ENCODE measurements at places on chromosomes 7 and 10.

- ATAC-seq: no peak
Measured at GRCh38 chr7:12821746-12822145, 134.3 kb downstream of the ARL4A start.

DNA sequence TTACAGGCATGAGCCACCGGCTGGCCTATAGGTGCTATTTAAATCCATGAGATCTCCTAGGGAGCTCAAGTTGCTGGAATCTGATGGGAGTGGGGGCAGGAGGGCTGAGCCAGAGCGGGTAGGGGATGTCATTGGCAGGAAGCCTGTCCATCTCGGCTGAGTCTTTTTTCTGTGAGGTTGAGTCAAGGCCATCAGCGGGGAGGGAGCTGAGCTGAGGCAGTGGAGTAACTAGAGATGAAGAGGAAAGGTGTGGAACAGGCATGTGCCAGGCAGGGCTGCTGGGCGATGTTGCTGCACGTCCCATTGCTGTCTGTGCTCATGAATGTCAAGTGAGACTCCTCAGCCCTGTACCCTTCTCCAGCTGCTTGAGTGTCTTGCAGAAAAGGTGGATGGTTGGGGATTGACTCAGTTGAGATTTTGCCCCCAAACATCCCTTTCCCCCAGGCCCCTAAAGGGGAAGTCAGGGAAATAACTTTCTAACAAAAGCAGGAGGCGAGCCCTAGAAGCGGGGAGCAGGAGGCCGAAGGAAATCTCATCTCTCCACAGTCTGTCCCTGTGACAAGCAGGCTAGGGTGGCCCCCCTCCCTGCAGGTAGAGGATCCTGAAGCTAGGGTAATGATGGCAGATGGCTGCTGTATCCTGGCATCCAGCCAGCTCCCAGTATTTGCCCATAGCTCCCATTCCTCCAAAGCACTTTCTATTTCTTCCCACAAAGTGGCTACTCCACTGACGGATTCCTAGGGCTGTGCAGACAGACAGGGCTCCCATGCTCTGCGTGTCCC is 5.4 kb downstream of the ATP6V1F start:
- ATAC-seq: peak; percentile 0

- ATAC-seq: peak; percentile 2
Measured at GRCh38 chr7:101169110-101169837, 3.9 kb upstream of the VGF start.

DNA sequence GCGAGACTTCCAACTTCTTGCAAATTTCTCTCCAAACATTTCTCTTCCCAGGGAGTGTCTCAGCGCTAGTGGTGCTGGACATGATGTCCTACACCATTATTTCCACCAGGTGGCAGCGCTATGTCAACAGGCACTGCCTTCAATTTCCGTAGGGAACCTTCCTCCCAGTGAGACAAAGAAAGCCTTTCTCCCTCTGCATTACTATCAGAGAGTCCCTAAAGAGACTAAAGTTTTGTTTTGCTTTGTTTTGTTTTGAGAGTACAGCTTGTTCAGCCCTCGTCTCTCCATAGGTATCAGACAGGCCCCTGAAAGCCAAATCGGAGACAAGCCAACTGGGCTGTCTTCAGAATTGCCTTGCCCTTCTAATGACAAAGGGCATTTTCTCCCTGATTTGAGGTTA is 44.2 kb upstream of the GGCT start:
- peak; percentile 89 for ATAC-seq

DNA sequence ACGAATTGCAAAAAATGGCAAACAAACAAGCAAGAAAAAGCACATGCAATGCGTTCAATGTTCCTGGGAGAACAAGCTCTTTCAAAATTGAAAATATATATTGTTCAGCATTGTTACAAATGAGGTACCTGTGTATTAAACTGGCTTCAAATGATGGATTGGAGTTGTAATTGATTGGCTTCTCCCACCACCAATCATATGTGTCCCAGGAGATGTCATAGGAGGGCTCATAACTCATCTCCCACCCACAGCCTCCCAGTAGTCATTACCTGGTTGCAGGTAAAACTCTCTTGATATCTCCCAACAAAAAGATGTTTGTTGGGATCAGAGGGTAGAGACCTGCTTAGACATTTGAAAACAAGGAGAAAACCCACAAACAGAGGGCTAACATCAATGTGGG is 302.9 kb downstream of the BAMBI start:
- no peak for ATAC-seq

GRCh38 chr10:12158111-12158510 is 28.6 kb downstream of the SEC61A2 start:
- ATAC-seq: no peak

- no peak for ATAC-seq
Measured at GRCh38 chr10:33612551-33612950, 278.1 kb upstream of the NRP1 start.

DNA sequence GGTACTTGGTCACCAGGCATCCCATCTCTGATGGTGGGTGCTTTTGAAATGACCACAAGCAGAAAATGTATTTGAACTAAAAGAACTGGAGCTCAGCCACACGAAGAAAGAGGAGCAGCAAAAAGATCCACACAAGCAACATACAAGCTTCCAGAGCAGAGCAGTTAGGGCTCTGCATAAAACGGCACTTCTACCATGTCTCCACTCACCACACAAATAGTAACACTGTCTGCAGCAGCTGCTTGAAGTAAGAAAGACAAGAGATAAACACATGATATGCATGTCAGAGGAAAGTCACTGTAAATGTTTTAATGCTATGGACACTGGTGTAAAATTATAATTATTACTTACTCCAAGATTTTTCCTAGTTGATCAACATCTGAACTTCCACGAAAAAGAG is 32.5 kb upstream of the FAM133B start:
- ATAC-seq: no peak

DNA sequence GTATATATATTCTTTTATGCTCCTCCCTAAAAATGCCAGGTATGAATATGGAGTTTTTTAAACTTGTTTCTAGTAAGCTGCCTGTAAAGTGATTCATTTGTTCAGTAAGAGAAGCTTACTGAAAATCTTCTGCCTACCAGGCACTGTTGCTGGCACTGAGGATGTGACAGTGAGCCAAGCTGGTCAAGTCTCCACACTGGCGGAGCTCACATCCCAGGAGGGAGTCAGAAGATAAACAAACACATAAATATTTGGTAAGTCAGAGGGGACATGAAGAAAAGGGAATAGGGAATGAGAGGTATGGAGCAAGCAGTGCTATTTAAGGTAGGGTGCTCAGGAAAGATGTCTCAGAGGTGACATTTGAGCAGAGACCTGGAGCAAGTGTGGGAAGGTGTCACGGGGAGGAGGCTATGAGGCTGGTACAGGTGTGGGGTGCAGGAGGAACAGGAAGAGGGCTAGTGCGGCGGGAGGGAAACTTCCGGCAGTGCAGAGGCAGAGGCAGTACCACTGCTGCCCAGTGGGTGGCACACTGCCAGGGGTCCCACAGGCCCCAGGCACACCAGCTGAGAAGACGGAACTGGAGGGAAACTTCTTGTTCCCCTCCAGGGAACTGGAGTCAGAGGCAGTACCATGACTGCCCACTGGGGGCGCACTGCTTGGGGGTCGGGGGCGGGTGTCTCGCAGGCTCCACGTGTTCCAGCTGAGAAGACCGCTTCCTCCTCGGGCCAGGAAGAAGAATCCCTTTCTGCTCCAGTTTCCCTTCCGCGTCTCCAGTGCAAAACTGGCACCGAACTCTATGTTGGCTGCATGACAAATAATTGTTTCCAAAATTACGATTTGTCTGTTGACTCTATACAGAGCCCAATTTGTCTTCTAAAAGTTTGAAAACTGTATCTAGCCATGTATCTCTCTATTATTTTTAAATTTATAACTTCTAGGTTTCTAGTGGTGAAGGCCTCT is 161.0 kb downstream of the TEX36 start:
- ATAC-seq: no peak

GRCh38 chr10:24873281-24873683 is 79.1 kb downstream of the PRTFDC1 start:
- peak; percentile 40 for ATAC-seq

DNA sequence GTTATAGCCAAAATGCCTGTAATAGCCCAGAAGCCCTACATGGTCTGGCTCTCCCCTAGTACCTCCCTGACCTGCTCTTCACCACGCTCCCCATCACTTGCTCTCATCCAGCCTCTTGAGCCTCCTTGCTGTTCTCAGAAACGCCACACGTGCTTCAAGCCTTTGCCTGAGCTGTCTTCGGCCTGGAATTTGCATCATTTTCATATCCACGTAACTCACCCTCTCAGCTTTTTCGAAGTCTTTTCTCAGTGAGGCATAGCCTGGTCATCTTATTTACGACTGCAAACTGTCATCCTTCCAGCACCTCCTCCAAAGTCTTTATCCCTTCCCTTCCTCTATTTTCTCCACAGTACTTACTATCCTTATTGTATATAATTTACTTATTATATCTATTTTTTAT is 151.0 kb upstream of the AHR start:
- no peak for ATAC-seq

GRCh38 chr10:129400426-129400825 is 66.6 kb upstream of the MGMT start:
- no peak for ATAC-seq

DNA sequence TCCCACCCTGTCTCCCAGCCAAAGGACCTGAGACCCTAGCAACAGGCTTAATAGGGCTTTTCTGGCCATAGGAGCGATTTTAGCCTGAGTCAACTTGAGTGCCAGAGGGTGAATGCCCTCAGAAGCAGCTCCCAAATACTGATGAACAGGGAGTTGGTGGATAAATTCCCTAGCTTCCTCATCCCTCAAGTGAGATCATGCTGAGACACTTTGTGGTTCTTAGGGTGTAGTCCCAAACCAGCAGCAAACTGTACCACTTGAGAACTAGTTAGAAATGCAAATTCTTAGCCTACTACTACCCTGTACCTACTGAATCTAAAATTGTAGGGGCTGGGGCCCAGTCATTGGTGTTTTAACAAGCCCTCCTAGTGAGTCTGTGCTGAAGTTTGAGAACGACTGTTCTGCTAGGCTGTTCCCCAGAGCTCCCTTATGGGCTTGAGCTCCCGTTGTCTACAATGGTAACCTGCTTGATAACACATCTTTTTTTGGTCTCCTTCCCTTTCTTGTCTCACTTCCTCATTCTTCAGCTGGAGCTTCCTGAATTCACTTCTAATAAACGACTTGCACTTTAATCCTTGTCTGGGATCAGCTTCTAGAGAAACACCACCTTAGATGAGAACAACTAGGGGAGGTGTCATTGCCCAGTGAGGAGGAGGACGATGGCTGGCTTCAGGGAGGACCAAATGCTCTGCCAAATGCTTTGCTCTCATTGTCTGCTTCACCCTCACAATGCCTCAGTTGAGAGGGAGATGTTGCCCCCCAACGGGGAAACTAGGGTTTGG is 18.2 kb upstream of the CDH23 start:
- no peak for ATAC-seq

DNA sequence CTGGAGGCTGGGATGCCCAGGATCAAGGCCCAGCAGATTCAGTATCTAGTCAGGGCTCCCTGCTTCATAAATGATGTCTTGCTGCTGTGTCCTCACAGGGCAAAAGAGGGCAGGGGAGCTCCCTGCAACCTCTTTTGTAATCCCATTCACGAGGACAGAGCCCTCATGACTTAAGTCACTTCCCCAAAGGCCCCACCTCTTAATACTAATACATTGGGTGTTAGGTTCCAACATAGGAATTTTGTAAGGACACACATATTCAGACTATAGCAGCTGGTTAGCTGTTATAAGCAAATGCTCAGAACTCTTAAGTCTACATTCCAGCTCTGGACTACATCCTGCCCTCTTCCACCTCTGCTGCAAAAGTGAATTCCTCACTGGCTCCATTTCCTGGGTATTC is 63.0 kb downstream of the VOPP1 start:
- peak; percentile 62 for ATAC-seq

DNA sequence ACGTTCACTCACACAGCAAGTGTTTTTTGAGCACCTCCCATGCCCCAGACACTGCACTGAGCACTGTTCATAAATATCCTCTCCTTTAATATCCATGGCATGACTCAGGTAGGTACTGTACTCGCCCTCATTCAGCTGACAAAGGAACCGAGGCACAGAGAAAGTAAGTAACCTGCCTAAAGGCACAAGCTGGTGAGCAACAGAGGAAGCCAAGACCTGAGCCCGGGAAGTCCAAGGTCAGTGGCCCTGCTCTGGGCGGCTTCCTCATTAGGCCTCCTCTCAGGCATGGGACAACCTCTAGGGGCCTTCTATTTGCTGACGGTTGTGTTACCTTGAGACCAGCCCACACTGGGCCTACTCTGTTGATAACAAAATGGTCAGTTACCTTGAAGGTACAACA is 45.1 kb upstream of the EZH2 start:
- no peak for ATAC-seq

- peak; percentile 81 for ATAC-seq
Measured at GRCh38 chr7:99579956-99580777, 17.9 kb upstream of the TMEM225B start.

DNA sequence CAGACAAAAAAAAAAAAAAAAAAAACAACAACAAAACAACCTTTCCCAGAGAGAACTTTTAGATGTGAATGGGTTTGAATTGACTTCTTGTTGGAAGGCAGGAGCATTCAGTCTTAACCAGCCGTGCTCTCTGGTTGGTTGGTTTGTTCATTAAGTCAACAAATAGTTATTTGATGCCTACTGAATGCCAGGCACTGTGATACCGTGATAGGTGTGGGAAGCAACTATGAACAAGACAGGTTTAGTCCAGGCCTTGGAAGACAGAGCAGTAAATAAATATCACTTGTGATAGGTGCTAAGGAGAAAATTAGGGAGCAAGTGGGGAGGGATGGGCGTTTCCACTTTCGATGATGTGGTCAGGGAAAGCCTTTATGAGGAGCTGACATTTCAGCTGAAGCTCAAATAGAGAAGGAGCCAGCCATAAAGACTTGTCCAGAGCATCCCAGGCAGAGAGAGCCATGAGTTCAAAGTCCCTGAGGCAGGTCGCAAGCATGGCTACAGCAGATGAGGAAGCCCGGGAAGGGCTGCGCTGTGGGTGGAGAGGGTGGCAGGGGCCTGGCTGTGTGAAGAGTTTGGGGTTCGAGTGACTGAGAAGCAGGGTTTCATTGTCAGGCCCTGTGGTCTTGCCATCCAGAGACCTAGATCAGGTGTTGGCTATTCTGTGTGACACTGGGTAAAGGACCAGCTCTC is 8.0 kb downstream of the TSPAN15 start:
- no peak for ATAC-seq

GRCh38 chr10:49129376-49129775 is 4.4 kb downstream of the FAM170B start:
- no peak for ATAC-seq

- ATAC-seq: no peak
Measured at GRCh38 chr7:127887631-127888030, 143.6 kb downstream of the LRRC4 start.

GRCh38 chr7:99525713-99526440 is 21.4 kb downstream of the ZKSCAN5 start:
- peak; percentile 83 for ATAC-seq

DNA sequence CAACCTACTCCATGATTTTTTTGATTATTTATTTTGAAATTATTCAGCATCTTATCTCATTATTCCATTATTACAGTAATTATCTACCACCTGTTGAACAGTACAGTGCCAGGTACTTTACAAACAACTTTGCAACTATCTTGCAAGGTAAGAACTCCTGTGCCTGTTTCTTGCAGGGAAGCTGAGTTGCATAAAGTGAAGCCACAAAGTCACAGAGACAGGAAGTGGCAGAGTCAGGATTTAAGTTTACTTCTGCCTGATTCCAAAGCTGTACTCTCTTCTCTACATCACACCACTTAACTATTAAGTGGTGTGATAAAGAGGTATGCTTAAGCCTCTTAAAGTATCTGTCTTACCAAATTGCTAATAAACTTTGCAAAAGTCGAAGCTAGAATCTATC is 80.1 kb downstream of the LRRTM3 start:
- no peak for ATAC-seq

Measured in SK-N-SH treated with all-trans-retinoic acid at 6 μM for 48 hours (cell line).